ENCODE measurements at places on chromosomes 6 and 20.

GRCh38 chr6:160457823-160458222 lies 109.6 kb downstream of the SLC22A3 start:
- no peak for DNase-seq

DNA sequence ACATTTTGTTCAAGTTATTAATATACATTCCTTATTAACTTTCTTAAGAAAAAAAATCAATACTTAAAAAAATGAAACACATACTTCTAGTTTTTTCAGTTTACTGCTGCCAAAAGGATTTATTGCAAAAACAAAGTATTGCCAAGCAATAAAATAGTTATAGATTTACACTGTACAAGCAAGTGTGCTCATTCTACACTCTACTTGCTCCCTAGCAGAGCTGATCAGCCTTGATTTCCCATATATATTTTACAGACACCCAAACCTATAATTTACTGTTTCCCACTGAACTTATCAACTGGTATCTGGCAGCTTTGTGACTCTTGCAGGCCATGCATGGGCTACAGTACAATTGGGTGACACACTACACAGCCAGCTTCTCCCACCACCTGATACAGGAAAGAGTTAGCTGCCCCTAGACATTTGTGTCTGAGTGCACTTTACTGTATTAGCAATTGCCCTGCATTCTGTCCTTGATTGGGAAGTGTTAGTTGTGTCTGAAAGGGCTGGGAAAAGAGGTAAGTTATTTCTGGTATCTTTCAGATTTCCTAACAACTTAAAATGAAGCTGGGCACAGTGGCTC lies 156.0 kb upstream of the BEND3 start:
- DNase-seq: no peak

DNA sequence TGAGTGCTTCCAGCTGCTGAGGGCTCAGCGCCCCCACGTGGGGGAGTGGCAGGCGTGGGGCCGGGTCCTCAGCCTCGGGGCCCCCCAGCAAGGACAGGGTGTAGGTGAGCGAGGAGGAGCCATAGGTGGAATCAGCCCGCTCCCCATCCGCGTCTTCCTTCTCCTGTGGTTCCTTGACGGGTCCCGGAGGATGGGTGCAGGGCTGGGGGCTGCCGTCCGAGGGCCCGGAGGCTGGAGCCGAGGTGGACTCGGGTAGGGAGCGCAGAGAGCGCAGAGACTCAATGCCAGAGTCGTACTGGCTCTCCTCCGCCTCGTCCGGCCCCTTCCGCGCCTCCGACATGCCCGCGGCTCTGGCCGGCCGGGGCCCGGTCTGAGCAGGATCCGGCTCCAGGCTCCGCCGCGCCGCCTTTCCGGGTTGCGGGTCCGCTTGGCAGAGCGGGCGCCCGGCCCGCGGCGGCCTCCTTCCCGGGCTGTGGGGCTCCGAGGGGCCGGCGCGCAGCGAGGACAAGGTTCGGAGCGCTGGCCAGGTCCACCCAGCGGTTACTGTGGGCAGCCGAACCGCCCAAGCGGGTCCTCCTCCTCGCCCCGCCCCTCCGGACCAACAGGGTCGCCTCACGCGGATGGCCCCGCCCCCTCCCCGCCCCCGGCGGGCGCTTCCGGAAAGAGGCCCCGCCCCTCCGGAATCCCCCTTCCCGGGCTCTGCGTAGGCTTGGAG lies at the start of gene NFKBIE:
NFKBIE (minus strand) TSS at position 545 of the 715 bp plus-strand sequence; CDS start at position 340, 205 bp downstream.
- DNase-seq: peak; percentile 87

GRCh38 chr6:16578695-16579285 lies 182.5 kb downstream of the ATXN1 start:
- DNase-seq: no peak

DNA sequence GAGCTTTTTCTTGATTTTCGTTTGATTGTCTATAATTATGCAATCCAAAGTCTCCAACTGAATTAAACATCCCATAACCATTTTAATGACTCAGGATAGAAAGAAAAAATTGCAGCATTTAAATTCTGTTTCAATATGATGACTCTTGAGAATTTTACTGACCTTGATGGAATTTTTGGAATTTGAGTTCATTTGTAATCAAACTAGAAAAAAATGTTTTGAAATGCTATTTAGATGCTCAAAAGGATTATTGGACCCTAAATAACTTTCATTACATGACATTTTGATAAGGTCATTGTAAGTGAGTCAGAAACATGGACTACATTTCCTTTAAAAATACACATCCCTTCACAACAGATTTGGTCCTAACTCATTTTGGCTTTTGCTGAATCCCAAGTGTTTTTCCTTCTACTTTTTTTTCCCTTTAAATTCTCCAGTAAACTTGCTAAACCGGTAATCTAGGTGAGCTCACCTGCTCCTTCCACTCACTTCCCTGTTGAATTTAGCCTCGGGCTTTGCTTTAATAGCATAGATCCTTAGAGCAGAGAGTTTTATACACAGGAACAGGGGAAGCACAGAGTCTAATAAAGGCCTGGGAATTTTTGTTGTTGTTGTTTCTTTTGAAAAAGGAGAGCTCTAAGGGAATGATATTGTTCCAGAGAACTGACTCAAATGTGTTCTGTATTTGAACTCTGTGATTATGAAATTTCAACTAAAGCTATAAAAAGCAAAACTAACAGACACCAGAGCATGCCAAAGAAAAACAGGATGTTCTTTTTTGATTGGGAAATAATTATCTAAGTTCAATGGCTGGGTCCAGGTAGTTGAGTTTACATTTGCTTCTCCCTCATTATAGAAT lies 1088.2 kb upstream of the CITED2 start:
- peak; percentile 58 for DNase-seq

- DNase-seq: no peak
Observed at GRCh38 chr20:62590309-62591121, 51.8 kb upstream of the SLCO4A1 start.

- DNase-seq: peak; percentile 31
Observed at GRCh38 chr6:122715725-122716124, 63.8 kb upstream of the FABP7 start.

GRCh38 chr6:51613558-51613957 lies 473.9 kb downstream of the PKHD1 start:
- no peak for DNase-seq

DNA sequence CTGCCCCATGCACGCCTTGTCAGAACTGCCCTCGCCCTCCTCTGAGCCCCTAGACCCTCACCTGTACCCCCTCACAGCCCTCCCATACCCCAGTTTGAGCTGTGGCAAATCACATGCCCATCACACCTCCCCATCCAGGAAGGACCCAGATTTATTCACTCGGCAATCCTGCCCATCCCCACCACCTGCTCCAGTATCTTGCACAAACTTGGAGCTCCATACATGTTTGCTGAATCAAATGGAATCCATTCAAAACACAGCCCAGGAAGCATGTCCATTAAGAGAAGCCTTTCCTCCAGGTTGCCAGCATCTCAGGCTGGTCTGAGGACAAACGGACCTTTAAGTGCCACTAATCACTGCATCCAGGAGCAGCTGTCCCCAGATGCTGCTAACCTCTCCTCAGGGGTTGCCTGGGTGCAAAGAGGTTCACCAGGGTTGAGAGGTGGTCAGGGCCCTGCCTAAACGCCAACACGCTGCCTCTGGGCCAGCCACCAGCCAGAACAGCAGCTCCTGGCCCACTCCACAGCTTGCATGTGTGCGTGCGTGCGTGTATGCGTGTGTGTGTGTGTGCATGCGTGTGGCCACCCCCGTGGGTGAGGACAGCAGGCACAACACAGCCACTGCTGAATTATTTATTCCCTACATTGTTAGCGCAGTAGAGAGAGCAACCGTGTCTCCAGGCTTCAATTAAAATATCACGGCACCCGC lies 31.0 kb downstream of the GRM4 start:
- no peak for DNase-seq

GRCh38 chr6:5300206-5300764 lies 39.0 kb downstream of the FARS2 start:
- DNase-seq: no peak

GRCh38 chr20:49906101-49906604 lies 9.2 kb downstream of the SPATA2 start:
- DNase-seq: no peak

- DNase-seq: no peak
Observed at GRCh38 chr6:93194480-93194879, 224.9 kb downstream of the EPHA7 start.

DNA sequence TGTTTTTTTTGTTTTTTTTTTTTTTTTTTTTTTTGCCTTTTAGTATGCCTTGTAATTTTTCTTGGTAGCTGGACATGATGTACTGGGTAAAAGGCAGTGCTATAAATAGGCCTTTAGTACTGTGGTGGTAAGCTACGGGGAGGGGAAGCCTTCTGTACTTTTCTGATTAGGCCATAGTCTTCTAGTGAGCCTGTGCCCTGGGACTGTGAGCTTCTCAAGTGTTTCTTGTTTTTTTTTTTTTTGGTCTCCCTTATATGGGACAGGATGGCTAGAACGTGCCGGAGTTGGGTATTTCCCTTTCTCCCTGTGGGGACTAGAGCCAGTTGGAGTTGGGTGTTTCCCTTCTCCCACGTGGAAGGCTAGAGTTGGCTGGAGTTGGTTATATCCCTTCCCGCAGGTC lies 59.4 kb upstream of the PRELID3B start:
- DNase-seq: no peak

DNA sequence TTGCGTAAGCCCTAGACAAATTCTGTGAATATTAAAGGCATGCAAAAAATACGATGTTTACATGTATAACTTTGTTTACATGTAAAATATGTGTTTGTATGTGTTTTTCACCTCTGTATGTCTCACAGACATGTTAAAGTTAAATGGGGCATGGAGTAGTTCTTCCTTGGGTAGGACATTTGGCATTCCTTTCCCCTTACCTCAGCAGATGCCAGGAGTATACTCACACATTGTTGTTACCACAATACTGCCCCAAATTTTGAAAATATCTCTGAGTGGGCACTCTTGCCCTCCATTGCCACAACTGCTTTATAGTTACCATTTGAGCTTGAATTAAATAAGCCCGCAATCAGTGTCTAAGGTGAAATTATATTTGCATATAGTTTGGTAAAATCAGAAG lies 147.5 kb downstream of the MYO6 start:
- DNase-seq: no peak

DNA sequence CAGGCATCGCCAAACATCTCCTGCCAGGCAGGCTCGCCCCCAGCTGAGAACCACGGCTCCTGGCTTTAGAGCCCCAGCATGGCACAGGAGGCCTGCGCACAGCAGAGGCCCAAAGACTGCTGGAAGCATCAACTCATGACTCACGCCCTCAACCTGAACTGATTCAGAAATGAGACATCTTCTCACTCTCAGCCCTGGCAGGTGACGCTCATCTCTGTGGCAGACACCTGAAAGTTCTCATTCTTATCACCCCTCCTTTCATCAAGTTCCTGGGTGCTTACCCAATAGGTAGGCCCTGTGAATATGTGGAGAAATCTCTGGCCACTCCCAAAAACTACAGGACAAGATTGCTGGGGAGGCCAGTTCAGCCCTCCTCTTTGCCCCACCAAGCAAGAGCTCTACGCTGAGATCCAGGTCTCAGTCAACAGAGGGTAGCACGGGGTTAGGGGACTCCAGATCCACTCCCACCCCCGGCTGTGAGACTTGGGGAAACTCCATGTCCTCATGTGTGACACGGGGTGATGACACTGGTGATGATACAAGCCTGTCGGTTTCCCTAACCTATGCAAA lies 11.3 kb downstream of the NFATC2 start:
- peak; percentile 12 for DNase-seq

- peak; percentile 42 for DNase-seq
Observed at GRCh38 chr6:11224252-11224965, 8.1 kb downstream of the NEDD9 start.

GRCh38 chr6:25411316-25411950 lies 132.3 kb downstream of the CARMIL1 start:
- DNase-seq: no peak

DNA sequence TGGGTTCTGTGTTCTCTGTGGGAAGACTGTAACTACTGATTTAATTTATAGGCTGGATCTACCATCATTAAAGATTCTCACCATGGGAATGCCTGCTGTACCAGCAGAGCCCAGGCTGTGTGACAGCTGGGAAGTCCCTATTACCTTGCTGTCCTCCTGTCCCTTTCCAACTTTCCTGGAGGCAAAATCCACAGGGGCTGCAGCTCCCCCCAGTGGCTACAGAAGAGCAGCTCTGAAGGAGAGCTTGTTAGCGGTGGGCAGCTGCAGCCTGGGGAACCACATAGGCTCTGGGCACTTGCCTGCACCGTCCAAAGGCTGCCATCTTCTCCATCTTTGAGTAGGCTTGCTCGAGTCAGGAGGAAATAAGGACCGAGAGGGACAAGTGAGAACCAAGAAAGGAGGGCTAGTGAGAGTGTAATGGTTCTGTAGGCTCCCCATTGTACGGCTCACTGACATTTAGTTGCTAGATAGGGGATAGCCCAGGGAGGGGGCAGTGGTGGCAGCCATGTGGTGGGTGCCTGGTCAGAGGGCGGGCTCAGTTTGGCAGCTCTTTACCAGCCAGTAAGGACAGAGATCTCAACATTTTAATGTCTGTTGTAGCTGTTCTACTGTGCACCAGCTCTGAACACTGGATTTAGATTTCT lies 155.1 kb upstream of the MLIP start:
- DNase-seq: peak; percentile 64

DNA sequence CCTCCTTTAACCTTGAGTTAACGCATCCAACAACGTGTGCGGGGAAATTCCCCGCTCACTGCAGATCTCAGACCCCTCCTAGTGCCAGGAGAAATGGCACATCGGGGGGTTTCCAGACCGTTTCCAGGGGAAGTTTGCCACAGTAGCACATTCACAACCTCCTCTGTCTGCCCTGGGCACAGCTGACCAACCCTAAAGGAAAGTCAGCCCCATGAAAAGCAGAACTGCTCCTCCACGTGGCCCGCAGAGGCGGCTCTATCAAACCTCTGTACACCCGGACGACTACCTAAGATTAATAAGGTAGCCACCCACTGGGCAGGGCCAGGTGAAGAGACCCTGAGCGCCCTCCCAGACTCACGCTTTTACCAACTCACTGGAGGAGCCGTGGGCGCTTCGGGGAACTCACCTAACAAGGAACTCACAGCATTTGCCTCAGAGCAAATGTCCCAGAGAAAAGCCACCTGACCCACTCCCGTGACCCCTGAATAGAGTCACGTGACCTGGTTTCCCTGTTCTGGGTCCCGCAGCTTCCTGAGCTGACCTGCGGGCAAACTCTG lies 93.1 kb downstream of the PRND start:
- no peak for DNase-seq

GRCh38 chr20:19688031-19688806 lies 69.8 kb upstream of the RIN2 start:
- DNase-seq: peak; percentile 83

- no peak for DNase-seq
Observed at GRCh38 chr20:44357555-44358125, 2.1 kb downstream of the HNF4A start.

DNA sequence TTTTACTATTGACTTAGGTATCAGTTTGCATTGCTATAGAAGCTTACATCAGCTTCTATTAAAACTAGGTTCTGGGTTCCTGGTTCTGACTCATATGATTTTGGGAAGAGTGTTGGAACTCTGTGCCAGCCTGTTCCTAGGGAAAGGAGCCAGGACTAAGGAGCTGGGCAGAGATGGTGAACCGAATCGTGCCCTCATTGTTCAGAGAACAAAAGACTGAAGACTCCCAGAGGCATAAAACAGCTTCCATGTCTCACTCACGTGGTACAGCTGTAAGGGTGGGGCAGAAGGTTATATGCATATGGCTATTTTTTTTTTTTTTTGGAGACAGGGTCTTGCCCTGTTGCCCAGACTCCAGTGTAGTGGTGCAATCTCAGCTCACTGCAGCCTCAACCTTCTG lies 89.1 kb upstream of the THBS2 start:
- no peak for DNase-seq

- DNase-seq: peak; percentile 17
Observed at GRCh38 chr6:89323511-89323971, 8.4 kb upstream of the GABRR2 start.

Data from fibroblast of skin of abdomen (primary cell).